ENCODE measurements at places on chromosomes 11 and 22.

DNA sequence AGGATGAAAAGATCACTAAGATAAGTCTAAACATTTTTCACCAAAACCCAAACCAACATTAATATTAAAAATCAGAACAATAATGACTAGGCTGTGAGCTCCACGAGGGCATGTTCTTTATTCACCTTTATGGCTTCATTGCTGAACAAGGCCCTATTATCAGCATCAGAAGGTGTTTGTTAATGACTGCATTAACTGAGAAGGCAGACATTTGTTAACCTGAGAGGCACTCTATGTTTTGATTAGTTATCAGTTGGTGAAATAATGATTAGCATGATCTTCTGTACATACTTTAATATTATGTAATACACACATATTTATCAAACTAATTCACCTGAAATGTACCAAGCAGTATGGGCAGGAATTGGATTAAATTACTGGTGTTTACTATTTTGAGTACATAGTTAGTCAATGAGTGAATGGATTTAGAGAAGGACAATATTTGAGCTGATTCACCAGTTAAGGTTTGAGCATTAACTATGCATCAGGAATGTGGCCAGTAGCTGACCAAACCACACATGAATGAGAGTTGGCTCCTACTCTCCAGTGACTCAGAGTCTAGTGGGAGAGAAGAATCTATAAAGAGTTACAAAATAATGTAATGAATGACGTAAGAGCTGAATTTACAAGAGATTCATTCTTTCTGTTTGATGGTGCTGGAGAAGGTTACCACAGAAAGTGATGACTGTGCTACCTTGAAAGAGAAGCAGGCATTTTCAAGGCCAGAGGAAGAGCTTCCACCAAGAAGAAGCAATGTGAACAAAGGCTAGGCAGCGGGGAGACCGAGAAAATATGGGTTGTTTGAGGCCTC lies 6.7 kb downstream of the IL18 start:
- H3K4me3 ChIP-seq, result no peak overlapping the region
- H3K27ac ChIP-seq, result peak overlapping the region; percentile 23
- H3K36me3 ChIP-seq, result no peaks in the 10 kb centered on the region
- H3K27me3 ChIP-seq, result no peaks in the 10 kb centered on the region
- DNase-seq, result no peak

DNA sequence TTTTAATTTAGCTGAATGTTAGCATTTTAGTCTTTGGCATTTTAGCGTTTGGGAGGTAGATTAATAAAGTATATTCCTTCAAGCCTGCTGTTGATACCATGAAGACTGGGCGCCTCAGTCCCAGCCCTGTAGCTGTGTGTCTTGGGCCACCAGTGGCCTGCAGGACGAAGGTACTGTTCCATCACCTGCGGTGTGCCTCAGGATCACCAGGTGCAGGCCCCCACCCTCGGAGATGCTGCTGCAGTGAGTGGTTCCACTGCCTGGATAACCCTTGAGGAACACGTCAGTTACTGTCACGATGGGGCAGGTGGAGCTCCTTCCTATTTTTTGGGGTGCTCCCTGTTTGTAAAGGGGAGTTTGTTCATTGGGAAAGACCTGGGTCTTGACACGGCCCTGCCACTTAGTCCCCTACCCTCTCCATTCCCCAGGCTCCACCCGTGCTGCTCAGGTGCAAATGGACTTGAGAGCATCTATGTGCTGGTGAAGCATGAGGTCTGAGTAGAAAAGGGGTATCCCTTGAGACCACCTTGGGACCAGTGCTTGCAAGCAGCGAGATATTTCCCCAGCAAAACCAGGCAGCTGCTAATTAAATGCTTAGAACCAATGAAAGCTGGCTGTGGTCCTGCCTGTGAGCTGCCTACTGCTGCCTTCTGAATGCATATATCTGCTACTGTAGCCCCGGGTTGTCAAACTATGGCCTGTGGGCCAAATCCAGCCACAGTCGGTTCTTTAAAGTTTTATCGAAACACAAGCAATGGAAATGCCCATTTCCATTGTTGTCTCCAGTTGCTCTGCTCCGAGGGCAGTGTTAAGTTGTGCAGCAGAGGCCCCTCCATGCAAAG lies 28.7 kb downstream of the INCENP start:
- H3K36me3 ChIP-seq, result no peaks in the 10 kb centered on the region
- no peaks in the 10 kb centered on the region for H3K4me1 ChIP-seq
- H3K4me3 ChIP-seq, result no peak overlapping the region

GRCh38 chr11:35593143-35593542 lies 25.1 kb upstream of the FJX1 start:
- no peak for DNase-seq
- no peaks in the 10 kb centered on the region for H3K36me3 ChIP-seq
- H3K4me3 ChIP-seq, result no peak overlapping the region
- H3K27me3 ChIP-seq, result no peaks in the 10 kb centered on the region
- H3K4me1 ChIP-seq, result no peaks in the 10 kb centered on the region

GRCh38 chr11:95805869-95806268 lies 15.6 kb downstream of the CEP57 start:
- no peak for DNase-seq
- no peak overlapping the region for H3K4me3 ChIP-seq
- no peaks in the 10 kb centered on the region for H3K4me1 ChIP-seq
- no peaks in the 10 kb centered on the region for H3K36me3 ChIP-seq
- no peak overlapping the region for H3K27ac ChIP-seq

GRCh38 chr11:104073950-104074705 lies 37.7 kb downstream of the DDI1 start:
- H3K27me3 ChIP-seq, result no peaks in the 10 kb centered on the region
- no peak overlapping the region for H3K4me3 ChIP-seq

- no peaks in the 10 kb centered on the region for H3K27me3 ChIP-seq
- no peaks in the 10 kb centered on the region for H3K4me1 ChIP-seq
- no peaks in the 10 kb centered on the region for H3K36me3 ChIP-seq
- no peak overlapping the region for H3K27ac ChIP-seq
Observed at GRCh38 chr22:25035715-25036114, 83.2 kb downstream of the KIAA1671 start.

DNA sequence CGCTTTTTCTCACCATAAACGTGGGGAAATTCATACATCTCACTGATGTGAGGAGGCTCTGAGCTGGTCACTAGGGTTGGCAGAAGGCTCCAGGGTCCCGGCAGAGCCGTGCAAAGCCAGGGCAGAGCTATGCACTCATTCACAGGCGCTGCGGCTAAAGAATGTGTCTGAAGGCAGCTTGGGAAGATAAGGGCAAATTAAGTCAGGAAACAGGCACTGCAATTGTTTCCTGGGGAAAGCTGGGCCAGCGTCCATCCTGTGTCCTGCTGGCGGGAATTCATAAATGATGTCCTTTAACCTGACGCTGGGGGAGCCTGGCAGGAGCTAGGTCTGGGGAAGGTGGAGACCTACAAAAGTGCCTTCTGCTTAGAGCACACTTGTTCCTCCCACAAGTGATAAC lies 27.6 kb downstream of the PKNOX2 start:
- H3K27ac ChIP-seq, result no peak overlapping the region
- H3K27me3 ChIP-seq, result peaks cover 7% of the 10 kb centered on the region
- no peak overlapping the region for H3K4me3 ChIP-seq
- H3K36me3 ChIP-seq, result no peaks in the 10 kb centered on the region

- no peaks in the 10 kb centered on the region for H3K4me1 ChIP-seq
- H3K27ac ChIP-seq, result no peak overlapping the region
- H3K27me3 ChIP-seq, result peaks cover 17% of the 10 kb centered on the region
- H3K4me3 ChIP-seq, result no peak overlapping the region
- H3K36me3 ChIP-seq, result no peaks in the 10 kb centered on the region
Observed at GRCh38 chr11:112966561-112966960, 5.3 kb downstream of the NCAM1 start.

- H3K4me1 ChIP-seq, result no peaks in the 10 kb centered on the region
- H3K27ac ChIP-seq, result peak overlapping the region; percentile 35
- no peak for DNase-seq
- no peaks in the 10 kb centered on the region for H3K36me3 ChIP-seq
- H3K27me3 ChIP-seq, result no peaks in the 10 kb centered on the region
Observed at GRCh38 chr11:63553759-63554158, 9.4 kb downstream of the PLAAT2 start.

GRCh38 chr22:23306438-23306921 lies 126.2 kb downstream of the BCR start:
- no peak for DNase-seq
- H3K4me3 ChIP-seq, result no peak overlapping the region
- H3K4me1 ChIP-seq, result no peaks in the 10 kb centered on the region
- peak overlapping the region; percentile 90 for H3K27ac ChIP-seq
- no peaks in the 10 kb centered on the region for H3K36me3 ChIP-seq
- no peaks in the 10 kb centered on the region for H3K27me3 ChIP-seq

GRCh38 chr11:134533511-134533910 lies 121.5 kb upstream of the B3GAT1 start:
- no peaks in the 10 kb centered on the region for H3K36me3 ChIP-seq
- no peak overlapping the region for H3K27ac ChIP-seq
- no peaks in the 10 kb centered on the region for H3K4me1 ChIP-seq
- no peak for DNase-seq
- H3K4me3 ChIP-seq, result no peak overlapping the region

DNA sequence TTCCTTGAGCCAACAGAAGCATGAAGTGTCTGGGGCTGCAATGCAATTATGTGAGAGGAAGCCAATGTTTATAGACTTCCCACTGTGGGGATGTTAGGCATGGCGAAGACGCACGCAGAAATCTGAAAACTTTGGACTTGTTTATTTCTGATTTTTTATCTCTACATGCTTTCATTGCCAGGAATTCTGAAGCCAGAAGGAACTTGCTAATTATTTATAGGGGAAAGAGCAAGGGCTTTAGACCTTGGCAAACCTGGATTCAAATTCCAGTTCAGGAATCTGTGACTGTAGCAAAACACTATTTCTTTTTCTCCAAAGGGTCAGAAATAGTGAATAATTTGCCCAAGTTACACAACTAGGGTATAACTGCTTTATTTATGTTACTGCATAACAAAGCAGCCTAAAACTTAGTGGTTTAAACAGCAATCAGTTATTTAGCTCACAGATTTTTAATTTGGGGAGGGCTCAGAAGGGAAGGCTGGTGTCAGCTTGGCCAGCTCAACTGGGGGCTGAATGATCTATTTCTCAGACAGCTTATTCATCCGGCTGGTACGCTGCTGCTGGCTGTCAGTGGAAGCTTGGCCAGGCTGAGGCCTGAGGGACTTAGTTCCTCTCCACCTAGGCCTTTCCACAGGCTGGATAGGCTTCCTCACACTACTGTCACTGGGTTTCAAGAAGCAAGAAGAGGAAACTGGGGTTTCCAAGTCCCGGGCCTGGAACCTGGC lies 1.9 kb upstream of the OR6Q1 start:
- H3K27me3 ChIP-seq, result no peaks in the 10 kb centered on the region
- H3K27ac ChIP-seq, result no peak overlapping the region
- no peak overlapping the region for H3K4me3 ChIP-seq
- H3K36me3 ChIP-seq, result no peaks in the 10 kb centered on the region
- DNase-seq, result no peak
- H3K4me1 ChIP-seq, result no peaks in the 10 kb centered on the region

DNA sequence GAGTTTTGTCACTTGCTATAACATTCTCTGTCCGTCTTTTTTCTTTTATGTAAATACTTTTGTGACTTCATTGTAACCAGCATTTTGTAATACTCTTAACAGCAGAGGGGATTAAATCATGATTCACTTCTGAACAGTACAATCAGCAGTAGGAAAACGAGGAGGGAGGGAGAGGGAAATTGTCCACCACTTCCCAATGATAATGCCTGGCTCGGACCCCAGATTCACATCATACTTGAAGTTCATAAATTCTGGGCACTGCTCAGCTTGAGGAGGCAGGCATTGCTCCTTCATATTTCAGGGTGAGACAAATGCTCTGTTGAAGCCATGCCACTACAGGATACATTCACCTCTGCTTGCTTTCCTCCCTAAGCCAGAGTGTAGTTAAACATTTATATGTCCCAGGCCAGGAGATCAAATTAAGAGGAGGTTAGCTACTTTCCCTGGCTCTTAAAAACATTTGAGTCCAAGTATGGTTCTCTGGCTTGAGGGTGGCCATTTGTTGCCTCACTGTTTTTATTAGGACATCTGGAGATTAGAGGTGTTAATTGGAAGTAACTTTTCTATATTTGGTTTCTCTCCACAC lies 129.0 kb upstream of the LDLRAD3 start:
- H3K36me3 ChIP-seq, result no peaks in the 10 kb centered on the region
- DNase-seq, result no peak
- H3K4me3 ChIP-seq, result no peak overlapping the region

GRCh38 chr22:35425971-35426800 lies 26.2 kb downstream of the MCM5 start:
- H3K27ac ChIP-seq, result no peak overlapping the region
- no peak overlapping the region for H3K4me3 ChIP-seq
- H3K4me1 ChIP-seq, result no peaks in the 10 kb centered on the region
- DNase-seq, result no peak
- H3K36me3 ChIP-seq, result peaks cover 6% of the 10 kb centered on the region

DNA sequence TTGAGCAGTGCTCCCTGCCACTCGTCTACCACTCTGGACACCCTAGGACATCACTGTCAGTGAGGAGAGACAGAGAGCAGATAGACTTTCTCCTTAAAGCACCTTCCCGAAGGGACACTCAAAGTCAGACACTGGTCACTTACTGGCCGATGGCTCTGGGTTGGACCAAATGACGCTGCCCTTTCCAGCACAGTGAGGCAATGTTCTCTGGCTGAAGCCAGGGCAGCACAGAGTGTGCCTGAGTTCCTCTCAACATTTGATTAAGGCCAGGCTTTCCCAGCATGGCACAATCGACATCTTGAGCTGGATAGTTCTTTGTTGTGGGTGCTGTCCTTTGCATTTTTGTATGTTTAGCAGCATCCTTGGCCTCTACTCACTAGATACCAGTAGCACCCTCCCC lies 206.2 kb downstream of the CSNK2A3 start:
- H3K27ac ChIP-seq, result no peak overlapping the region
- H3K4me1 ChIP-seq, result no peaks in the 10 kb centered on the region
- no peaks in the 10 kb centered on the region for H3K27me3 ChIP-seq
- H3K36me3 ChIP-seq, result no peaks in the 10 kb centered on the region
- no peak for DNase-seq
- H3K4me3 ChIP-seq, result no peak overlapping the region

DNA sequence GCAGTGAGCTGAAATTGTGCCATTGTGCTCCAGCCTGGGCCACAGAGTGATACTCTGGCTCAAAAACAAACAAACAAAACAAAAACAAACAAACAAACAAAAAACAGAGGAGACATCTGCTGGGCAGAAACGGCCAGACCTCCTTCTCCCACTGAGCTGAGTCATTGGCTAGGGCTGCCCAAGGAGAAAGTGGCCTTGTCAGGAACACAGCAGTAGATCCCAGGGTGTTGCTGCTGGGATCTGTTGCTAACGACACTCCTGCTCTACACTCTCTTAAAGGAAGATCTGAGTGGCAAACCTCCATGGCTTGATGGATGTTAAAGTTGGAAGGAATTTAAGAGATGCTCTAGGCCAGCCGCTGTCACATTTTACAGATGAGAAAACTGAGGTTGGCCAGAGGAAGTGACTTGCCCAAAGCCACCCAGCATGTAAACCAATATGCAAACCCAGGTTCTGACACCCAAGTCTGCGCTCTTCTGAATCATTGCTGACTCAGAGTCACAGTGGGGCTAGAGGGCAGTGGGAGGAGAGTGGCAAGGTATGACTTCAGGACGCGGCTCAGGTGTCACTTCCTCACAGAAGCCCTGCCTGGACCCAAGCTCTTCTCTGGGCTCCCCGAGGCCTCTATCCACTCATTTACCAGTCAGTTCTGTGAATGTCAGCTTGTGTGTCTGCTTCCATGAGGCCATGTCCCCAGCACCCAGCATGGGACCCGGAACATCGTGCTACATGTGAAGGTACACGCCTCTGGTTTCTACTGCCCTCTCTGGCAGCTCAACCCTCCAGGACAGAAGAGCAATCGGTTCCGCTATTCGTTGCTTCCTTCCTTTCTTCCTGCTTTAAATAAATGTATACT lies 11.3 kb upstream of the GDPD5 start:
- no peaks in the 10 kb centered on the region for H3K36me3 ChIP-seq
- H3K4me3 ChIP-seq, result no peak overlapping the region
- no peaks in the 10 kb centered on the region for H3K27me3 ChIP-seq
- no peak overlapping the region for H3K27ac ChIP-seq
